Stimulated activated CD4-positive, alpha-beta T cell treated with anti-CD3 and anti-CD28 coated beads, Interleukin-1b, Interleukin-23, amount 100 ng/mL, for 24 hours (primary cell): ENCODE measurements at places on chromosomes 3 and 15.

- DNase-seq, result no peak
These were observed 112.7 kb downstream of the TNIK start for GRCh38 chr3:171347301-171348039.

DNA sequence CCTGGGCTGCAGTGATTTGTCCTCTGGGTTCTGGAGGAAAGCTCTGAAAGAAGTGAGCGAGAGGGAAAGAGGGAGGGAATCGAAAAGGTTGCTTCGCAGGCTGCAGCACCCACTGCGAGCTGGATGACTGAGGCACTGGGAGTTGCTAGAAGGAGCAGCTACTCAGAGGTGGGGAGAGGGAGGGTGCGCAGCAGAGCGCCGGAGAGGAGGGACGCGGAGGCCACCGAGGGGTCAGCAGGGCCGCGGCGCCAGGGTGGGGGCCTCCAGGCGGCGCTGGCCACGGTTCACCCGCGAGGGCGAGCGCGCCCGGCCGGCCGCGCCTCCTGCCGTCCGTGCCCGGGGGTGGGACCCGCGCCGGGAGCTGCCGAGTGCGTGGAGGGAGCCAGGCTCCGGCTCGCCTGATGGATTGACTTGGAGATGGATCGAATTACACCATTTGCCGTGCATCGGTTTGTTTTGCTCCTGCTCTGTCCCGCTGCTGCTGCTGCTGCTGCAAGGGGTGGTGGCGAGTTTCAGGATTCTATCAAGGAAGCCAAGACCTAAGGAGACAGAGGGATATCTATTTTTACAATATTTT lies at the start of gene SEMA6D:
TSS of gene SEMA6D (plus strand) at position 470 of the 577 bp plus-strand sequence. CDS start 42,294 bp downstream, outside the sequence.
- no peak for DNase-seq

DNA sequence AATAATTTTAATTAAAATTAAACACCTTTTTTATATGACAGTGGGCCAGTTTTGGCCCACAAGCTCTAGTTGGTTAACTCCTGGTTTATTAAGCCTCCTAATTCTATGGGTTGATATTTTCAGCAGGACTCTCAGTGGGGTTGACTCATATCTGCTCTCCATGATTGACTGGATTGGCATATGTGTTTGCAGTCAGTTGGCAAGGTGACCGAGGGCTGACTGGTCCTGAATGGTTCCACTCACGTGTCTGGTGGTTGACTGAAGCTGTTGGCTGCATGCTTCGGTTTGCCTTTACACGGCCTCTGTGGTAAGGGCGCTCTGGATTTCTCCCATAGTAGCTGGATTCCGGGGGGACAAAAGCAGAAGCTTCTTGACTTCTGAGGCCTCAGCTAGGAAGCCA lies 65.3 kb upstream of the ZNF280D start:
- DNase-seq, result no peak

DNA sequence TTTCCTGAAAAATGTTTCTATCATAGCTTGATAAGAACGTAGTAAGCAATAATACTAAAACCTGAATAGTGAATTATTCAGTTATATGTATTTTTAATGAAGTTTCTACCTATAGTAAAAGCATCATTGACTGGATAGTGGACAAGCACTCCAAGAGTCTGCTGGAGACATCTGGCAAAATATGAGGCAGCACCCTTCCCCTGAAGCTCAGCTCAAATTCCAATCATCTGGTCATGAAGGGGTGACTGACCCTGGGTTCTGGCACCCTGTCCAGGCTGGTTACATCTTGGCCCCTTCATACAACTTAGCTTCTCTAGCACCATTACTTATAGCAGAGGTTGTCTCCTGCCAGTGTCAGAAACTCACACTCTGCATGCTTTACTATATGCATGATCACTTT lies 455.4 kb downstream of the RAP2B start:
- no peak for DNase-seq

- no peak for DNase-seq
These were observed 111.7 kb upstream of the TP63 start for GRCh38 chr3:189519458-189519857.

DNA sequence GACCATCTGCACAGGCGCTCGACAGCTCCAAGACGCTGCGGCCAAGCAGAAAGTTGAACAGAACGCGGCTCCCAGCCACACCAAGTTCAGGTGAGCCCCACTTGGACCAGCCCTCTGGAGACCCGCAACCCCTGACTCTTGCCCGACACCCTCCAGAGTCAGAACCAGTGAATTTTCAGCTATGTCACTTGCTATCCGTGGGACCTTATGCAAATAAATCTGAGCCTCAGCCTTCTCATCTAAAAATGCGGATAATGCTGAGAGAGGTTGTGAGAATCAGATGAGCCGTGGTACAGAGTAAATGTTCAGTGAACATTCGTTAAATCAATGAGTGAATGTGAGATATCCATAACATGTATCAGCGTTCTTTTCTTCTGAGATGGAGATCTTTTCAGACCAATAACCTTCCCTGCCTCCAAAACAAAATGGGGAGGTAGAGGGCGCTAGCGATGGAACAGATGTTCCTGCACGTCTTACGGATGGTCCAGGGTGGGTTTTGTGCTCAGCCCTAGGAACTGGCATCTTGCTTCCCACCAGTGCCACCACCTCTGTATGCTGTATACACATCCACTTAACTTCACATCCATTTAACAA lies 524 bp downstream of the MRPS11 start:
- DNase-seq, result no peak

DNA sequence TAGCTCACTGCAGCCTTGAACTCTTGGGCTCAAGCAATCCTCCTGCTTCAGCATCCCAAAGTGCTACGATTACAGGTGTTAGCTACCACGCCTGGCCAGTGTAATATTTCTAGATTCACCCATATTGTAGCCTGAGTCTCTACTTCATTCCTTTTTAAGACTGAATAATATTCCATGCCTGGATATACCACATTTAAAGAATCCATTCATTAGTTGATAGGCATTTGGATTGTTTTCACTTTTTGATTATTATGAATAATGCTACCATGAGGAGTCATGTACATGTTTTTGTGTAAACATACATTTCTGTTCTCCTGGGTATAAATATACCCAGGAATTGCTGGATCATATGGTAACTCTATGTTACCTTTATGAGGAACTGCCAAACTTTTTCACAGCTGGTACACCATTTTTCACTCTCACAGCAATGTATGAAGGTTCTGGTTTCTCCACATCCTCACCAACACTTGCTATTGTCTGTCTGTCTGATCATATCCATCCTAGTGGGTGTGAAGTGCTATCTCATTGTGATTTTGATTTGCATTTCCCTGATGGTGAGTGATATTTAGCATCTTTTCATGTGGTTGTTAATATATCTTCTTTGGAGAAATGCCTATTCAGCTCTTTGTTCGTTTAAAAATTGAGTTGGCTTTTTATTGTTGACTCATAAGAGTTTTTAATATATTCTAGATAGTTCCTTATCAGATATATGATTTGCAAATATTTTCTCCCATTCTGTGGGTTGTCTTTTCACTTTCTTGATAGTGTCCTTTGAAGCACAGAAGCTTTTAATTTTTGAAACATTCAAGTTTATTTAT lies 32.6 kb downstream of the EEFSEC start:
- DNase-seq, result no peak

DNA sequence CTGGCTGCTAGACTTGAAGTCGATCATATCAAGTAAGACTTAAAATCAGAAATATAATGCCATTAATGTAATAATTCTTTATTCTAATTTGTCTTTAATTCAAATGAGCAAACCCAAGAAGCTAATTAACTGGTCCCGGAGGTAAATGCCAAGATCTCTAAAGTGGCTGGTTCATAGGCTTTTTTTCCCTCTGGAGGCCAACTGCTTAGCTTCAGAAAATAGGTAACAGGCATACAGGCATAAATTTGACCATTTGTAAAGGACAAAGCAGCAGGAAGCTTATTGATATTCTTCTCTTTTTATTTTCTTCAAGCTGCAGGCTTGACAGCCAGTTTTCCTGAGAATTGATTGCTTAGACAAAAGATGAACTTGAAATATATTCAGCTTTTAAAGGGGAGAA lies 158.6 kb upstream of the RAP2B start:
- no peak for DNase-seq

DNA sequence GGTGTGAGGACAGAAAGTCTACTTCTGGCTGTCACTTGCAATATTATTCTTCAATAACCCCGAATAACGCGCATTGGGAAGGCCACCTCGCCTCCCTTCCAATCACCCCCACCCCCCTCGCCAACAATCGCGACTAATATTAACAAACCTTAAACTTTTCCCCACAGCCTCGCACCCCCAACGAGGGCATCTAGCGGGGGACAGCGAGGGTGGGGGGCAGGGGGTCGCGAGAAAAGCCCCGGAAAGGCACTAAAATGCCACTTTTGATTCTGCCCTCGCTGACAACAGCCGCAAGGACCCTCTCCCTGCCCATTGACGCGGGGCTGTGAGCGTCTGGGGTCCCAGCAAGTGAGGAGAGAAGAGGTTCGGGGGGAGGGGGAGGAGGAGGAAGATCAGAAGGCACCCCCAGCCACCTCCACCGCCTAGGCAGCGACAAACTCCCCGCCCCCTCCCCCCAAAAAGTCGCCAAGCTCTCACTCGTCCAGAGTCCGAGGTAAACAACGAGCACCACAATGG lies 868 bp downstream of the SATB1 start:
- DNase-seq, result no peak

- no peak for DNase-seq
These were observed 60.9 kb downstream of the SLC9C1 start for GRCh38 chr3:112233083-112233482.

DNA sequence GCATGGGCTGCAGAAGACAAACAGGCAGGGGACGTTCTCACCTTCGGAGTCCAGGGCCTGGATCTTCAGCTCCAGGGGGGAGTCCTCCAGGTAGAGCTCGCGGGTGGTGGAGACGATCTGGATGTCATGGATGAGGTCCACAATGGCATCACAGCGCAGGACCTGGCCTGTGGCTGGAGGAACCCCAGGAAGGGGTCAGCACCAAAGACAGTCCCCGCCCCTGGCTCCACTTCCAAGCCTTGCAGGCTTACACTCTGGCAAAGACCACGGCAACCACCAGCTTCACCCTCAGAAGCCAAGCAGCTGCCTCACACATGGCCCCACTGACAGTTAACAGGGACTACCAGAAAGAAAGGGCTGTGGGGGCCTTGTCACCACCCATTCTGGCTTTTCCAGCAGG lies 22.8 kb downstream of the NUP210 start:
- DNase-seq, result no peak

DNA sequence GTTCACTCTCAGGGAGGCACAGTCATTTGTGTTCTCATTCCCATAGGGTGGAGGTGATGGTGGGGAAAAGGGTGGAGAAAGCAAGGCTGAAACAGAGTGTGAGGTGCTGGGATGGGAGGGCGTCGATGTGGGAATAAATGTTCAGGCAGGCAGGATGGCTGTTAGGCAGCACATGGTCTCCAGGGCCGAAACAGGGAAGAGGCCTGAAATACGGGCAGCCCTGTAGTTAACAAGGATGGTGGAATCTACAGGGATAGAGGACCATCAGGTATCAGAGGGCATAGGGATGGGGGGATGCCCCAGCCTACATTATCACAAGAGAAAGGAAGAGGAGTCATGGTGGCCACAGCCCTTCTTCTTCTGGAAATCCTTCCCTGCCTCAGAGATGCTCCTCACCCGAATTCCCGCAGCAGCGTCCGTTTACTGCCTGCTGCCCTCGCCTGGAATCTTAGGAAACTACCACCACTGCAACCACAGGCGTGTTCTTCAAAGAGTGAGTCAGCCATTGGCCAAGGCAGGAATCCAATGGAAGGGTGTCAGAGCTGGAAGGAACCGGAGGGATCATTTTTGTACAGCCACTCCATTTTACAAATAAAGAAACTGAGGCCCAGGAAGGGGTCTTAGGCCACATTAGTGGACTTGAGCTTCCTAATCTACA lies 49.7 kb upstream of the POMGNT2 start:
- no peak for DNase-seq

GRCh38 chr15:35934383-35935049 lies 388.6 kb upstream of the DPH6 start:
- no peak for DNase-seq

- no peak for DNase-seq
These were observed 1662.7 kb downstream of the OTOL1 start for GRCh38 chr3:163159306-163159705.

- DNase-seq, result no peak
These were observed 350.3 kb downstream of the TUSC7 start for GRCh38 chr3:117059956-117060270.

- DNase-seq, result no peak
These were observed 19.8 kb downstream of the FANCD2OS start for GRCh38 chr3:10088256-10088655.

DNA sequence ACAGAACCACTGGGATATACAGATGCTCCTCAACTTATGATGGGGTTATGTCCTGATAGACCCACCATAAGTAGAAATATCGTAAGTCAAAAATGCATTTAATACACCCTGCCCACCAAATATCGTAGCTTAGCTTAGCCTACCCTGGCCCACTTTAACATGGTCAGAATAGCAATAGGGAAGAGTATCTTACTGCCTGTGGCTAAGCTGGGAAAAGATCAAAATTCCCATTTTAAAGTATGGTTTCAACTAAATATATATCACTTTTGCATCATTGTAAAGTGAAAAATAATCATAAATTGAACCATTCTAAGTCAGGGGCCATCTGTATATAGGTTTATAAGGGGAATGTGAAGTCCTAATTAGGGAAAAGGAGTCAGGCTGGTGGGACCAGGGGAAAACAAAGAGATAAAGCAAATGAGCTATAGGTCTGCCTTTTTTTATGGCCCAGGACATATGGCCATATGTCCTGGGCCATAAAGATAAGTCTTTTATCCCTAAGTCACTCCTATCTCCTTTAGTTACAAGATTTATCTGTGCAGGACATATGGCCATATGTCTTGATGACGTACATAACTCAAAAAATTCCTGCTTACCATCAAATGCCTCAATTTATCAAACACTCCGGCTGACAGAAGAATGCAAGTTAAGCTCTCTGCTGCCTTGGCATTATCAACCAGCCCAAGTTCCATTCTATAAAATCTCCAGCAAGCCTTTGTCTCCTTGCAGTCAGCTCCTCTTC lies 11.2 kb downstream of the RTP3 start:
- no peak for DNase-seq

DNA sequence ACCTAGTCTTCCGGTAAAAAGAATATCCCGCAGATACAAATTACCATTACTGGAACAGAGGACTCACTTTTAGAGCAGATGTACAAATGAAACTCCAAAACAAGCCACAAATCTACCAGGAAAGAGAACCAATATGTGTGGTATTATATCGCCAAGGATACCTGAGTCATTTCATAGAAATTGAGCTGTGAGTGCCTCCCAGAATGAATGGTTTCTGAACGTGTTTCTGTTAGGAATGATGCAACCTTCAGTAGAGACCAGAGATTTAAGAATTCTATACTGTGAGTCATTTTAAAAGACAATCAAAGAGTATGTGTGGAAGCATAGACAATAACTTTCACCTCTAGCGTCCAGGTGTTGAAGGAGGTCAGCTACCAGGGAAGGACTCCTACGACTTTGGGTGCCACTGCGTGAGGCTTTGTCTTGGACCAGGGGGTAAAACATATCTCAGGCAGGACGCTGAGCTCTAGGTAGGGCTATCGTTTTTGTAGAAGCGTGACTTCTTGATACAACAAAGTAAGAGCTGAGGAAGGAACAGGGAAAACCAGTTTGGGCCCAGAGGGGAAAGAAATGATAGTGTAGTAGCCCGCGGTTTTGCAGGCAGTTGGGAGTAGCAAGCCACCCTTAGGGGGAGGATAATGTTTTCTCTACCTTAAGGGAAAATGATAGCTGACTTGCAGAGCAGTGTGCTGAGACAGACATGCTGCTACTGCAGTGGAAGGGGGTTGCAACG lies 210.4 kb downstream of the TP63 start:
- DNase-seq, result no peak
